ENCODE measurements at places on chromosomes 11 and 22. TPM values are rescaled to one million over a fixed set of nuclear protein-coding genes. Genes with fewer than 3 reads are reported as not detected.

The RAB3IL1 gene
- 19.6 TPM for polyA plus RNA-seq

GRCh38 chr11:71998649-71999310, at the start of gene IL18BP:
TSS of gene IL18BP (plus strand) at chr11:71998909. CDS start at chr11:71999985, 1,076 bp downstream.
- DNase-seq, result no peak

DNA sequence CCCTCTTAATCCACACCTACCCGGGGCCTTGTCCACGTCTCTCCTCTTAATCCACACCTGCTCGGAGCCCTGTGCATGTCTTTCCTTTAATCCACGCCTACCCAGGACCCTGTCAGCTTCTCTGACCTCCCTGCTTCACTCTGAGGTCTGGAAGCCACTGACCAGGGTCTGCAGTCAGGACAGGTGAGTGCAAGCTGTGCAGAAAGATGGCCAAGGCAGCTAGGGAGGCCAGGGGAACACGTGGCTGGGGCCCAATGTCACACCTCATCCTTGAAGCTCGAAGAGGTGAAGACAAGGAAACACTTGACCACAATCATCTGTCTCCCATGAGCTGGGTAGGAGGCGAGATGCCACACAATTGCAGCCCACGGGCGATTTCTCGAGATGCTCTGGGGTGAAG, 1516.9 kb downstream of the BRD1 start:
- no peak for DNase-seq

DNA sequence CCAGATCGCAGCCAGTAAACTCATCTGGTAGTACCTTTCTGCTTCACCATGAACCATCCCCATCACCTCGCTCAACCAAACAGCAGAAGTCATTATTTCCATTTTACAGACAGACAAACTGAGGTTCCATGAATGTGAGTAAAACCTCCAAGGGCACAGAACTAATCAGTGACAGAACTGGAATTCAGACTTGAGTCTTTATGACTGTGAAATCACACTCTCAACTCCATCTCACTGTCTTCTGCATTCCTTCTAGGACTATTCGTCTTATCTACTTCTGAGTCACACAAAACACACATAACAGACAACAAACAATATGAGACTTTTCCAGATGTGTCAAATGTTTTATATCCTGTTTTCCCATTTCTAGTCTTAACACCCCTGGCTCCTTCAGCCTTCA, 9.3 kb upstream of the NUP50 start:
- peak; percentile 28 for DNase-seq

- DNase-seq, result peak; percentile 26
Measured at GRCh38 chr22:35306350-35306967, 6.8 kb downstream of the TOM1 start.

DNA sequence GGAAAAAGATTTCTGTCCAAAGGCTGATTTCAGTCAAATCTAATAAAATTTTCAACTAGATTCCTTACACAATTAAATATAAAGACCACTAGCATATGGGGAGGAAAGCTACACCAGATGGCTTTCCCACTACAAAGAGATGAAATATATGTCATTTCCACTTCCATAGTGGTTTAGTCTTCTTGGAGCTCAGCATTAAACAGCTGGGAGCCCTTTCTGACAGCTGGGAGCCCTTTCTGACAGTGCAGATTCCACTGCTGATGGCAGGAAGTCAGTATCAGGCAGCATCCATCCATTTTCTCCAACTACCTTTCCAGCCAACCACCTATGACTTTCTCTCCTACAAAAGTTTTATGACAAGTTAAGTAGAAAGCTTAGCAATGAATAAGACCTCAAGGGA, 177.9 kb downstream of the RRAS2 start:
- DNase-seq, result no peak

The C11orf21 gene
- 22.7 TPM for polyA plus RNA-seq

The CD3E gene
- 9.1 TPM for polyA plus RNA-seq
